ENCODE measurements at places on chromosomes 6 and 20. TPM values are rescaled to one million over a fixed set of nuclear protein-coding genes. Genes with fewer than 3 reads are reported as not detected.

TCF21 gene
- 0.03 TPM for total RNA-seq

DNA sequence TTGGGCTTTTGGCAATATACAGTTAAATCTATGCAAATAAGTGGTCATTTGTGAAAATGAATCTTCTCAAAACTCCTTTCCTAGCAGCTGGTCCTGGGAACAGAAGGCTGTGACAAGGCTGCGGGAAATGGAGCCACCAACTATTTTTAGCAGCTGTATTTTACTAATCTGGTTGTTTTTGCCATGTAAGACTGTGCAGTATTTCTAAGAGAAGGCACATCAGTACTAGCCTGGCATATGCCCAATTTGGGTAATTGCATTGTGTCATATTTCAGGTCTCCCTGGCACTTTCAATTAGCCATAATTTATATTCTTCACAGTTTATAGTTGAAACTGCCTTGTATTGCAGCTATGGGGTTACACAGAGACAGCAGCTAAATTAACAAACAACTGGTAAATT, 109.6 kb downstream of the MANEA start:
- no peak for DNase-seq

DNA sequence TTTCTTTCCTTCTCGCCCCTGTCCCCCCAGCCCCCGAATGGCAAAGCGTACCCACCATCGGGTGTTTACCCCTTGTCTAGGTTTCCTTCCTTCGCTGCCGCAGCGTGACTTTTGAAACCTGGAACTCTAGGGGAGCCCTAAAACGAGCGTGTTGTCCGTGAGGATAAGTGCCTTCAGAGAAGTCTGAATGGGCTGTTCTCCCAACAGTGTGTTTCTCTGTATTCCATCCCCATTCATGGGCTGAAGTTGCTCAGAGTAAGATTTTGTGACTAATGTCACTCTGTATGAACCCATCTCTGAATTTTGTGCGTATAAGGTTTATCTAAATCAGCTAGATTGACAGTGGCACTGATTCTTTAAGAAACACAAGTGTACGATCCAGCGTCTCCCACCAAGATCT, 949 bp downstream of the MACROD2 start:
- DNase-seq, result peak; percentile 8

XKR7 gene
- total RNA-seq, result not detected

GRCh38 chr20:57698867-57699275, 10.9 kb downstream of the PMEPA1 start:
- DNase-seq, result peak; percentile 82

DNA sequence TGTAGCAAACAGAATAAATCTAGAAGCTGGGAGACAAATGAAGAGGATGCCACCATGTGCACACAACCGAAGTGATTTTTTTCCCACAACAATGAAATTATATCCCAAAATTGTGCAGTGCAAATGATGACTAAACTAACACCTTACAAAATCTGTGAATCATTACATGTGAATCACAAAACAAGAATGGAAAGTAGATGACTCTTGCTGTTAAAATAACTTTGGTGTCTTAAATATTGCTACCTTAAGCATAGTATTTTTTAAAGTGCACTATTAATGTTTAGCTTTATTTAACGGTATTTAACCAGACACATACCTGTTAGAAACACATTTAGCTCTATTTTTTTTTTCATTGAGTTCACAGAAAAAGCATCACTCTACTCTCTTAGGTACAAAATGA, 190.8 kb downstream of the TBC1D32 start:
- DNase-seq, result peak; percentile 37

DOK5 gene
- total RNA-seq, result 0.31 TPM

SPINT3 gene
- total RNA-seq, result not detected

BTNL2 gene
- total RNA-seq, result not detected

TAAR9 gene
- not detected for total RNA-seq

GRCh38 chr6:45895569-45895968, 120.1 kb downstream of the CLIC5 start:
- DNase-seq, result no peak

DNA sequence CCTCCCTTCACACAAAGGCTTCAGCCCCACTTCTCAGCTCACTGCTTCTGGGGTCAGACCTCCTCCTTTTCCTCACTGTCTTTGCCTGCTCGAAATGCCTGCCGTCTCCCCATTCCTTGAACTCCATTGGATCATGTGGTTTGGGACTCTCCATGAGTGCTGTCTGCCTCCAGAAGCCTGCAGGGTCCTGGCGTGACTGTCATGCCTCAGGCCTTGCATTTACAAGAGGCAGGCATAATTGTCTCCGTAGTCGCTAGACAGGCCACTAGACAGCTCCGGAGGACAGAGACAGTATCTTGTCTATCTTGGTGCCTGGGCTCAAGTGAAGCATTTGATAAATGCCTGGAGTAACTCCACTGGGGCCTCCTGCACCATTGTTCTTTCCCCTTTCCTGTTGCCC, 15.3 kb downstream of the PNLDC1 start:
- no peak for DNase-seq

GRCh38 chr6:14423330-14423729, 305.8 kb downstream of the CD83 start:
- no peak for DNase-seq

GRCh38 chr6:47439348-47439668, 38.3 kb upstream of the CD2AP start:
- no peak for DNase-seq

MSH5 gene
- 10.2 TPM for total RNA-seq

DNA sequence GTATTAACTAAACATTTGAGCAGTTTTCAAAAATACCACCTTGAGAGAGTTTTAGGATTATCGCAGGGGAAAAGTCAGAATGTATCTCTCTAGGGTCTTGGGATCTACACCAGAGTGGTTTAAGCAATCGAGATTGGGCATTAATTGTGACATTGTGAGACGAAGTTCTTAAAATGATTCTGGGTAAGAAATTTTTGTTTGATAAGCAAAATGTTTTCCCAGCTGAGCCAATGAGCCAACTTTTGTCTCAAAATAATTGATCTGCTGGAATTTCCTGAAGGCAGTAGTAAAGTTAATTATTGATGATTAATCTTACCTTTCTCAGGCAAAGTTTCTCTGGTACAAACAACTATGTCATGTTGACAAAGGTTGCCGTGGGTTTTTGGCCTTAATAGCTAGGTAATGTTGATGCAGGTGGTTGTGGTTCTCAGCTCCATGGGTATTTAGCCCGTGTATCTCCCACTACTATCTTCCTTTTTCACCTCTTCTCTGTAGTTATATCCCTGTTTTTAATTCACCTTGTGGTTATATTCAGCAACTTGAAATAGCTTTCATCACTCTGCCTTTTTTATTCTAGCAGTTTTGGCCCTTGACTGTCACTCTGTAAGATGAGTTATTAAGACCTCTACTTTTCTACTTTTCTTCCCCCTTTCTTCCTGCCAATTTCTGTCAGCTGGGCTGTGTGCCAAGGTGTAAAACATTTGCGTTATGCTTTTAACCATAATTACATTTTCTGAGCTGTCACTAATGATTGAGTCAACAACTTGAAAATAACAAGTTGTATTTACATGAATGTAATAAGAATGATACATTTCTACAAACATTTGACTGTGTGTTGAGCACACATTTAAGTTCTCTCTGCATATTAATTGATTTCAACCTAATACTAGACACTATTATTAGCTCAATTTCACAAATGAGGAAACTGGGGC, 368.3 kb upstream of the BTBD3 start:
- DNase-seq, result no peak

ATF6B gene
- total RNA-seq, result 22.6 TPM

RSPO3 gene
- total RNA-seq, result 0.11 TPM

Measured in HT1080 (cell line).